CD4-positive, alpha-beta T cell (primary cell): ENCODE measurements at places on chromosomes 5 and 9.

DNA sequence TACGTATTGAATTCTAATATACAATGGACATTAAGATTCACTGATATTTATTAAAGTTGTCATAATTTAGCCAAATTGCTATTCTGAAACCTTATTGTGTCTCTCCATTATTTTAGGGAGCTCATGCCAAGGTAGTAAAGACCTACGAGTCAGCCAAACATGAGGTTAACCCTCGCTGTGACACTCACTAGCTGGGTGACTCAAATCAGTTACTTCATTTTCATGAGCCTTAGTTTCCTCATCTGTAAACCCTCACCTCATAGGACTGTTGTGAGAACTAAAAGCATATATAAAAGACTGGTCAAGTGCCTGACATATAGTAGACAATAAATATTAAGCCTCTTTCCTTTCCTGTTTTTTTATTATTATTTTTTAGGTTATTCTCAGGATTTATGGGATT is 44.0 kb upstream of the PCA3 start:
- no peak for DNase-seq

- DNase-seq, result no peak
Observed at GRCh38 chr5:145978708-145979107, 42.3 kb downstream of the SH3RF2 start.

- no peak for DNase-seq
Observed at GRCh38 chr5:30768056-30768690, 425.3 kb upstream of the CDH6 start.

- peak; percentile 15 for DNase-seq
Observed at GRCh38 chr9:128992995-128993394, 35.1 kb downstream of the SH3GLB2 start.

DNA sequence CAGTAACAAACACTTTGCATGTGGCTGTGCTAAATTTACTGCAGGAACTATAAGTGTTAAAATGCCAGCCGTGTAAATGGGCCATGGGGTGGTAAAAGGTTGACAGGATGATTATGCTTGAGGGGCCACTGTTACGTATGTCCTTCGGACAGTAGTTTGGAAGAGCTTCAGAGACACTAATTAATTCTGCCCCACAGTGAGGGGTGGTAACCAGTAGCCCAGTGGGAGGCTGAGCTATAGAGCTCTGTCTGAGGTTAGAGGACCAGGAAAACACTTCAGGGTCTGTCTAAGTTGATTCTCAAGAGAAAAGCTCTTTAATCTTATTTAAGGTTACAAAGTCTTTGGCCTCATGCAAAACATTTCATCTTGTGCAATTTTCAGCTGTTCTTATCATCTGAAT is 176.6 kb downstream of the DMRTA1 start:
- no peak for DNase-seq

DNA sequence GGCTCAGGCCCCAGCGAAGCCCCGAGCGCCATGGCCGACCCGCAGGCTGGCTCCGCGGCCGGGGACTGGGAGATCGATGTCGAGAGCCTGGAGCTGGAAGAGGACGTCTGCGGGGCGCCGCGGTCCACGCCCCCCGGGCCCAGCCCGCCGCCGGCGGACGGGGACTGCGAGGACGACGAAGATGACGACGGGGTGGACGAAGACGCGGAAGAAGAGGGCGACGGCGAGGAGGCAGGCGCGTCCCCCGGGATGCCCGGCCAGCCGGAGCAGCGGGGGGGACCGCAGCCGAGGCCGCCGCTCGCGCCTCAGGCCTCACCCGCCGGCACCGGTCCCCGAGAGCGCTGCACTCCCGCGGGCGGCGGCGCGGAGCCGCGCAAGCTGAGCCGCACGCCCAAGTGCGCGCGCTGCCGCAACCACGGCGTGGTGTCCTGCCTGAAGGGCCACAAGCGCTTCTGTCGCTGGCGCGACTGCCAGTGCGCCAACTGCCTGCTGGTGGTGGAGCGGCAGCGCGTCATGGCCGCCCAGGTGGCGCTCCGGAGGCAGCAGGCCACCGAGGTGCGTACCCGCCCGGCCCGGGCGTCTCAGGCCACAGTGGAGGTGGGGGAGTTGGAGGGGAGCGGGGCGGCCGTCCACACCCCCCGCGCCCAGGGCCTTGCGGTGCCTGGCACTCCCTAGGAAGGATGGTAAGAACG is 1.6 kb downstream of the DMRT2 start:
- DNase-seq, result no peak

DNA sequence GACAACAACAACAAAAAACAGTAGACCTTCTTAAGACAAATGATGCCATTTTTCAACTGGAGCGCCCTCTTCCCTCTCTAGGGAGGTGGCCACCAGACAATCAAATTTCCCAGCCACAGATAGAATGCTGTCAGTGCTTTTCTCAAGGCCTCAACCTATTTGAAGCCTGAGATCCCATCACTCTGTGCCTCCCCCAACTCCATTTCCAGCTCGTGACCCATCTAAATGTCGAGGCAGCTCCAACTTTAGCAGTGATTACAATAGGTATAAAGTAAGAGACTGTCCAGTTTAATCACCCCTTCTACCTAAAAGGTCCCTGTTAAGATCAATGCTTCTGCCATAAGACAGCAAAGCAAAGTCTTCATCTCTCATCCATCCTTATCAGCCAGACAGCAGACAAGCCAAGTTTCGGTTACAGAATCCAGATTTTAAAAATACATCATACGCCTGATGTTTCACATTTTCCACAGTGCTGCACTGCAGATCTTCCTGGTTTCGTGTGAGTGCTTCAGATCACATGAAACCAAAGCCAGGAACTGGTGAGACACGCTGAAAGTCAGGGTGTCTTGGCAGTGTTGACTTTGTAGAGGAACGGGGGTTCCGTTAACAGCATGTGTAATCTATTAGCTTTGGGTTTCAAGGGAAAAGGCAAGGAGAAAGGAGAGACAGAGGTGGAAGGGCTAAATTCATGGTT is 447.8 kb downstream of the ENC1 start:
- DNase-seq, result no peak

- no peak for DNase-seq
Observed at GRCh38 chr5:151534350-151534749, 56.8 kb downstream of the FAT2 start.

GRCh38 chr9:93475856-93476255 is 22.5 kb upstream of the FAM120AOS start:
- DNase-seq, result no peak

- DNase-seq, result no peak
Observed at GRCh38 chr9:15423231-15423985, 732 bp downstream of the SNAPC3 start.

DNA sequence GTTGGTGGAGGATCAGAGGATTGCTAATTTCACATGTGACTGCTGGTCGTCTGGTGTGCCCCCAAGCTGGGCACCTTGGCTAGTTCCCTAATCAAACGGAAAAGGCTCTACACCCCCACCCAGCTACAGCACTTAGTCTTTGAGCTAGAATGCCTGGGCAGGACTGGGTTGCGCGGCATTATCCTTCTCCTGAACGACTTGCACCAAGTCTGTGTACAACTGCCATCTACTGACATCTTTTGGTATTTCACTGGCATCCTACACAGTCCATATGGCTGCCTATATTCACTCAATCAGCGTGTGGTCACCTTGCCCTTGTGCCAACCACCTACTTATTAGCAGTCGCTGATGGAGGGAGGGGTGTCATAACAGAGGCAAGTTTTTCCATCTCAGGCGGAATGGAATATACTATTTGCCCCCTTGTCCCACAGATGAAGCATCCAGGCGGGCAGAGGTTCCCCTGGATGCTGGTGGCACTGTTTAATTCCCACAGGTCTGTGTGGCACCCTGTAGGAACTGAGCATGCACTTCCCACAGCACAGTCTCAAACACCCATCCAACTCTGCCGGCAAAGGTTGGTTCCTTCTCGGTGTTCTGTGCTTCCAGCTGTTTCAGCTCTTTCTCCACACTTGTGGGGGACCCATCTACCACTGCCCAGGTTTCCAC is 150.1 kb downstream of the OSTF1 start:
- peak; percentile 38 for DNase-seq

- no peak for DNase-seq
Observed at GRCh38 chr9:124562328-124562727, 55.1 kb upstream of the NR5A1 start.

GRCh38 chr9:132846109-132846917 is 31.8 kb downstream of the AK8 start:
- DNase-seq, result no peak

- DNase-seq, result no peak
Observed at GRCh38 chr5:56871777-56872176, 37.6 kb upstream of the SETD9 start.

GRCh38 chr5:64163135-64163534 is 2.5 kb upstream of the RNF180 start:
- DNase-seq, result no peak

DNA sequence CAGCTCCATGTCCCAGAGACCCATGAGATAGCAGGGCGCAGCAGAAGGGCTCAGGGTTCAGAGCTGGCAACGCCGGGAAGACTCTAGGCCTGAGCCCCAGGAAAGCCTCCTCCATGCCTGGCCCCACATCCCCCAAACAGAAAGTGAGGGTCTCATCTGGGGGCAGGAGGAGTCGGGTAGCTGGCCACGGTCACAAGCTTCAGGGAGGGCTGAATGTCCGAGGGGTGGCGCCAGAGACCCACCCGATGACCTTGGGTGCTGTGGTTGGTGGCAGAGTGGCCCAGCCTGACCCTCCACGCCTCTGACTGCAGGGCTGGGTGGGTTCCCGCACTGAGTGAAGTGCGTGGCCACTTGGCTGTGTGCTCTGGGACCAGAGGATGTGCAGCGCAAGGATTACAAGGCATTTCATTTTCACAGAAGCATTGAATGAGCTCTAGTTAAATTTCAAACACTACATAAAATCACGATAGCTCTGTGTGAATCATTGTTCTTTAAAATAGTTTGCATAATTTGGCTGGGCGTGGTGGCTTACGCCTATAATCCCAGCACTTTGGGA is 3.0 kb downstream of the C8G start:
- peak; percentile 28 for DNase-seq

- peak; percentile 57 for DNase-seq
Observed at GRCh38 chr5:175517824-175518450, 39.6 kb downstream of the SFXN1 start.

DNA sequence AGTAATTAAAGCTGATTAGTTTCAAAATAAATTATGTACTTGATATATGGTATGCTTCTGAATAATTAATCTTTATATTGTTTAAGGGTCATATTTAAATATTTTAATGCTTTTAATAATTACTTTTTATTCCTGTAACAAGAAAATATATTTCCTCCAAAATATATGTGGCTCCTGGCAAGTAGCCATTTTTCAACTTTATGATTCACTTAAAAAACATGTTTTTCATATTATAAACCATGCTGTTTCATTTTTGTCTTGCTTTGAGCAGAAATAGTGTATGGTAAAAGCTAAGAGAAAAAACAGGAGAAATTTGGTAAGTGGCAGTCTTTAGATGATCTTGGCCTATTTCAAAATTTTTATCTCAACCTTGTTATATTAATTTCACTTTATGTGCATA is 14.6 kb downstream of the SPATA9 start:
- no peak for DNase-seq

- no peak for DNase-seq
Observed at GRCh38 chr5:124212934-124213333, 533.5 kb downstream of the ZNF608 start.

DNA sequence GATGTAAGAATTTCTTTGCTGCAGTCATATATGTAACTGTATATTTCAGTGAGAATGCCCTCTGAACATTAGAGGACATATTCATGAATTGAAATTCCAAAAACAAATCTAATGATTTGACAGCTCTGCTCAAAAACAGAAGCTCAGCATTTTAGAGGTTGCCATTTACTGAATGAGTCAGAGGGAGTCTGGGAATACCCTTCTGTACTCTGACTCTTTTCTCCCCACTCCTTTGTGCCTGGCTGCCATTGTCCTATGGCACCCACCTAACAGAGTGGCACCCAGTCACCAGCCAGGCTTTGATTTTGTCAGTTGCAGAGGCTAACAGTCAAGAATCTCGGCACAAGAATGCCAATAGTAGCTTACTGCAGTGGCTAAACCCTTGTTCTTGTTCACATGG is 133.6 kb downstream of the ATG10 start:
- DNase-seq, result no peak

DNA sequence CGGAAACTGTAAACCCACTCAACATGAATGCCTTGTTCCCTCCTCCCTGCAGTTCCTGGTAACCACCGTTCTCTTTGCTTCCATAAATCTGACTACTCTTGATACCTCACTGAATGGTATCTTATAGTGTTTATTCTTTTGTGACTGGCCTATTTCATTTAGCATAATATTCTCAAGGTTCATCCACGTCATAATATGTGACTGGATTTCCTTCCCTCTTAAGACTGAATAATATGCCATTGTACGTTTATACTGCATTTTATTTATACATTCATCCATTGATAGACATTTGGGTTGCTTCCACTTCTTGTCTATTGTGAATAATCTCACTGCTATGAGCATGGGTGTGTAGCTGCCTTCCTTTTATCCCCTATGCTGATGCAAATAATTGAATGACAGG is 253.3 kb upstream of the SMARCA2 start:
- no peak for DNase-seq

- no peak for DNase-seq
Observed at GRCh38 chr9:40926404-40927259, 201.8 kb downstream of the FOXD4L6 start.

- no peak for DNase-seq
Observed at GRCh38 chr9:127942216-127943010, 4.8 kb upstream of the DPM2 start.

- no peak for DNase-seq
Observed at GRCh38 chr5:142512043-142513042, 173.5 kb downstream of the FGF1 start.
